ENCODE measurements at places on chromosomes 5 and 9.

DNA sequence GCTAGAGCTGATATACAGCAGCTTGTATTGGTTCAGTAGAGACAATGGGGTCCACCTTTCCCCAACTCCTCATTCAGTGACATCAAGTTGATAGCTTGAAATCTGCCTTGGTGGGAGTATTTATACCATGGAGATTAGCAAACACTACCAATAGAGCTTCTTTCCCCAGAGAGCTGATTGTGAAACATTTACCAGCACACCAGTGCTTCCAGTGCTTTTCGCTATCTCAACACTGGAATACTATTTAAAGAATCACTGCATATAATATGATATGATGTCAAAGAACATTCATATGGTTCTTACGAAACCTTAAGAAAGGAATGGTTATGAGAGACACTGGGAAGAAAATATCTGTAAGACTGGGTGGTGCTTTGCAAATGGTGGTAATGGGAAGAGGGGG is 21.8 kb upstream of the RNF145 start:
- DNase-seq: no peak

GRCh38 chr5:14245132-14245925 is 102.2 kb downstream of the TRIO start:
- DNase-seq: no peak

- DNase-seq: no peak
These were observed 11.8 kb upstream of the APBA1 start for GRCh38 chr9:69683927-69684326.

DNA sequence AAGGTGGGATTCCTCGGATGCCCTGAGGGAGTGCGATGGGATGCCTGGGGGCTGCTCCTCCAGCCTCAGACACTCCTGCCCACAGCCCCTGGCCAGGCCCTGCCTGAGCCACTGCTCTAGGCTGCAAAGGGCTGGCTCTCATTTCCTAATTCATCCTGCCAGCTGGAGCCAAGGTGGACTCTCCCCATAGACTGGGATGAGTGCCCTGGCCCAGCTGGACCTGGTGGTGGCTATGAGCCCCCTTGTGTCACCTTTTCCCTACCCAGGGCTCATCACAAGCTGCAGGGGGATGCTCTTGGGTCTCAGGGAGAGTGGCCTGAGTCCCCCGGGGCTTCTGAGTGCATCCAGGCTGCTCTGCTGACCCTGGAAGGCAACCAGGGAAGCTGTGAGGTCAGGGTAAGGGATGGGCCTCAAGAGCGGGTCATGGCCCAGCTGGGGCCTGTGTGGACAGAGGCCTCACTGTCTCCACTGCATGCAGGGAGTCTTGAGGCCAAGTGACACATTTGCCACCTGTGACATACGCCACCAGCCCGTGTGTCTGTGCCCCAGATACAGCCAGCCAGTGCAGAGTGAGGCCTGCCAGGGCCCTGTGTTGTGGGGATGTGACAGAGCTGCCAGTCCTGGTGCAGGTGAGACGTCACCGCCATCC is 102.7 kb upstream of the IER5L start:
- DNase-seq: no peak

- no peak for DNase-seq
These were observed 129.4 kb downstream of the ZSWIM6 start for GRCh38 chr5:61461417-61461816.

- DNase-seq: no peak
These were observed 37.1 kb upstream of the GLRX start for GRCh38 chr5:95859661-95860060.

- DNase-seq: no peak
These were observed 27.4 kb upstream of the TXN start for GRCh38 chr9:110283751-110284150.

- no peak for DNase-seq
These were observed 52.1 kb upstream of the EQTN start for GRCh38 chr9:27348785-27349697.

DNA sequence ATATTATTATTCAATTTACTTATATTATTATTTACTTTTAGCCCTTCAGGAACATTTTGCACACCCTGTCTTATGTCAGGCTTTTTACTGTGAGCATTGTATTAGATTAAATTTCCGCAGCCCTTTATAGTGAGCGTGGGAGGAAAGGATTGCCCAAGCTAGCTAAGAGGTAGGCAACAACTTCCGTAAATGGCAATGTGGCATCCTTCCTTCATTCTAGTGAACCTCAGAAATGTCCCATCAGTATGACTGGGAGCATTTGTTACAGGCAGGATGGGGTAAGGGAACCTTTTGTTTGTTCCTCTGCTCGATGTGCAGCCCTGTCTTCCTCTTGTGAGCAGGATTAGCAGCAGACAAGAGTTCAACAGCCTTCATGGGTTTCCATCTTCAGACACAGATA is 6.2 kb upstream of the CD180 start:
- no peak for DNase-seq

GRCh38 chr9:127153501-127153900 is 31.1 kb upstream of the ANGPTL2 start:
- DNase-seq: no peak

DNA sequence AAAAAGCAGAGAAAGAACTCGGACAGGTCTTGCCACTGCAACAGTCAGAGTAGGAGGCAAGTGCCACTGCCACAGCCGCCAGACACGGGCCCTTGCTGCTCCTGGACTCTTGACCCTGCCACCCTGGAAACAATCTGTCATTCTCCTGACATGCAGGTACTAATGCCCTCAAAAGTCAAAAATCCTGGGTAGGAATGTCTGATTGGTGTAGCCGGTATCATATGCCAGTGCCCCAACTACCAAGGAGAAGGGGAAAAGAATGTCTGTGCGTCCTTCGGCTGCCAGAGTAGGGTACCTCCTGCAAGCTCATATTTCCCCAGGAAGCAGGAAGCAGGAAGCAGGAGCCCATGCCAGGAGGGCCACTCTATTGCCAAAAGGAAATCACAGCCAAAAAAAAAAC is 30.5 kb upstream of the F2RL1 start:
- DNase-seq: no peak

DNA sequence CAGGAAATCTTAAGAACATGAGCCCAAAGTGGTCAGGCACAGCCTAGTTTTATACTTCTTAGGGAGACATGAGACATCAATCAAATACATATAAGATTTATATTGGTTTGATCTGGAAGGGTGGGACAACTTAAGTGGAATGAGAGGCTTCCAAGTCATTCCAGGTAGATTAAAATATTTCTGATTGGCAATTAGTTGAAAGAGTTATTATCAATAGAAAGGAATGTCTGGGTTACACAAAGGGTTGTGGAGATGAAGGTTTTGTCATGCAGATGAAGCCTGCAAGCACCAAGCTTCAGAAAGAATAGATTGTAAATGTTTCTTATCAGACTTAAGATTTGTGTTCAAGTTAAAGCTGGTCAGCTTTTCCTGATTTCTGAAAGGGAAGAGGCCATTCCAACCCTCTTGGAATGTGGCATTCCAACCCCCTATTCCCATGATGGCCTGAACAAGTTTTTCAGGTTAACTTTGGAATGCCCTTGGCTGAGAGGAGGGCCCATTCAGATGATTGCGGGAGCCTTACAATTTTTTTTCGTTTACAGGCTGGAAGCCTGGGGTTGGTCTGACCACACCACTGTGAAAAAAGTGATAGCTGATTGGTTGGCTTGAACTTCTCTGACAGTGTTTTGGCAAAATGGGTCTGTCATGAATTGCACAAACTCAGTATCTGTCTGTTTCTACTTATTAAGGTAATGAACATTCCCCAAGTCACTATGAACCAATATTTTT is 245.6 kb upstream of the RAI14 start:
- DNase-seq: no peak

- DNase-seq: no peak
These were observed 57.9 kb downstream of the ABHD17B start for GRCh38 chr9:71853084-71853483.

GRCh38 chr9:126504977-126505455 is 108.7 kb upstream of the LMX1B start:
- no peak for DNase-seq

DNA sequence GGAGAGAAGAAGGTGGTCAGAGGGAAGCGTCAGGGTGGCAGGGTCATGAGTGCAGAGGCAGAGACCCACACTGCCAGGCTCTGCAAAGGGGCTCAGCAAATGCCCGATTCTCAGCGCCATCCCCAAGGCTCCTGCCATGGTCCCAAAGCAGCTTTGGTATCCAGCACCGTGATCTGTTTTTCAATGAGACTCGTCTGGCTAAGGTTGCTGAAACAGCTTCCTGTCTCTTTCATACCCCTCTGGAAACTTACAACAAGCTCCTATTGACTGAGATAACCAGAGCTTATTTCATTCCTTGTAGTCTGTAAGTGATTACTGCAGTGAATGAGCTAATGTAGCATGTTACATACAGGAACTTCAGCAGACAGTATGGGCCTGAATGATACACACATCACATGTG is 568.6 kb upstream of the DAP start:
- DNase-seq: no peak

DNA sequence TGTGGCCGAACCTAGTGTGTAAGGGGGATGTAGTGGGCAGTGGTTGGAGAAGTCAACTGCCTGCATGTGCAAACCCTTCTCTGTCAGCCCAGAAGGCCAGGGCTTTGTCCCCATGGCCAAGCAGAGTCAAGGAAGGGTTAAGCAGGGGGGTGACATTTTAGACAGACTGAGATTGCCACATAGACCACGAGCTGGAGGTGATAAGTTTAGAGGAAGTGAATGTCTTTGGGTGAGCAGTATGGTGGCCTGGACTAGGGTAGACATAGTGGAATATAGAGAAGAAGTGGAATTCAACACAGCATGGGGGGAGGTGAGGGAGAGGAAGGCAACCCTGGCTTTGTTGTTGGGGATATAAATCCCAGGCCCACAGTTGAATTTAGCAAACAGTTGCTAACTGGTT is 38.7 kb upstream of the CDKN2AIPNL start:
- DNase-seq: no peak

- no peak for DNase-seq
These were observed 59.7 kb upstream of the GARNL3 start for GRCh38 chr9:127204771-127205470.

DNA sequence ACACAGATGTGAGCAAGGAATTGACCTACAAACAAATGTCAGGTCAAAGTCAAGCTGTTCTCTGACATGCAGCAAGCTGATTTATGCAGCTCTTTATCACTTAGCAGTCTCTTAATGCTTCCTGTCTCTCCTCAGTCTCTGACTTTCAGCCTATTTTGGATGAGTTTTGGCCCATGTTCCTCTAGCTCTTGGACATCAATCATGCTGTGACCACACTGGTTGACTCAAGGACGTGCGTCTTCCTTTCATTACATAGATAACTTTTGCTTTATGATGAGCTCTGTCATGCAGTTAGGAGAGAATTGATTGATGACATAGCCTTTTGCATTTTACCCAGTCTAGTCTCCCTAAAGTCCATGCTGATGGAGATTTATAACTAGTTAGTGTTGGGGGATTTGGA is 9.4 kb upstream of the REEP5 start:
- no peak for DNase-seq

GRCh38 chr5:43959144-43959543 is 356.2 kb downstream of the NNT start:
- DNase-seq: no peak

DNA sequence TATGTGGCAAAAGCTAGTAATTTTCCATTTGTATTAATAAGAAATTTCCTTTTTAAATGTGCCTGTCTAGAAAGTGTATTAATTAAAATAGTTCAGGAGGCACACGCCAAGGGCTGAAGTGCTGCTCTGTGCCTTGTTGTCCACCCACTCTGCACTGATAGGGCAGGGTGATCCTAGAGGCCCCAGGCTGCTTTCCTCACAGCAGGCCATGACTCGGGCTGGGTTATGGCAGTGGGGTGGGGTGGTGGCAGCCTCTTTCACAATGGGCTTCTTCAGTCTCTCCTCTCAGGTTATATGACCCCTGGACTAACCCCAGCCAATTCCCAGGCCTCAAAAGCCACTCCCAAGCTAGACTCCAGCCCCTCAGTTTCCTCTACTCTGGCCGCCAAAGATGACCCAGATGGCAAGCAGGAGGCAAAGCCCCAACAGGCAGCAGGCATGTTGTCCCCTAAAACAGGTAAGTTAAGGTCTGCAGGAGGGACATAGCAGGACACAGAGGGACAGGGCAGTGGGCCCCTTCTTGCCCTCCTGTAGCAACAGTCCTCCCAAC is 19.5 kb downstream of the CD74 start:
- no peak for DNase-seq

DNA sequence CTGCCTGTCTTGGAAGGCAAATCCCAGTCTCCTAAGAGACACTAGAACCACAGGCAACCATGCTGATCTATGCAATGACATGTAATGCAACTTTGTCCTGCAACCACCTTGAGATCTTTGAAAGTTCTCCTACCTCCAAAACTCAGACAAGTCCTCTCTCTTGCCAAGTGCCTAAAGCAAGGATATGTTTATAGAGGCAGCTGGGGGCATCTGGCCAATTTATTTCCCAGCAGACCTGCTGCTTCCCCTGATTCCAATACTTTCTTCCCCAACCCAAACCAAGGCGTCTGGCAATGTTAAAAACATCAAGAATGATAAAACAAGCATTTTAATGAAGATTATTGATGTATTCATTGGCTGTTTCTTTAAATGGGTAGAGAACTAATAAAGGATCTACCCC is 138.4 kb downstream of the DOCK8 start:
- no peak for DNase-seq

DNA sequence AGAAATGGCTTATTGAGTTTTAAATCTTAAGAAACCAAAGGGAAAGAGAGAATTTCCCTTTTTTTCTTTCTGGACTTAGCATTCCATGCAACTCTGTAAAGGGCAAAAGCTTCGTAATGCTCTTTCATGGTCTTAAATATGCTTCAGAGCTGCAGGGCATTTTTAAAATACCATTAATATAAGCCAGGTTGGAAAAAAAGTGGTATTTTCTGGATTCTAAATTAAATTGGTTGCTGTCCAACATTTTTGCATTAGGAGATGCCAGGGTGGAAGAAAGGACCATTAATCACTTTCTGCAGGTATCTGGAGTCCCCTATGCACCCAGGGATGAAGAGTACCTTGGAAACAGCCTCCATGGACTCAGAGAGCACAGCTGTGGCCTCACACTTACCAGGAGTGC is 215.1 kb upstream of the DAPK1 start:
- DNase-seq: no peak

GRCh38 chr9:93675336-93676150 is 99.2 kb downstream of the PHF2 start:
- no peak for DNase-seq

- no peak for DNase-seq
These were observed 2.6 kb upstream of the GAPVD1 start for GRCh38 chr9:125258832-125259534.

GRCh38 chr5:17217493-17218352 is at the start of gene BASP1:
Gene BASP1, plus strand, starts transcription at chr5:17217631. Its CDS starts 57,586 bp downstream, at chr5:17275217.
- DNase-seq: no peak

- no peak for DNase-seq
These were observed 1263.3 kb upstream of the CDH9 start for GRCh38 chr5:28301712-28302111.

DNA sequence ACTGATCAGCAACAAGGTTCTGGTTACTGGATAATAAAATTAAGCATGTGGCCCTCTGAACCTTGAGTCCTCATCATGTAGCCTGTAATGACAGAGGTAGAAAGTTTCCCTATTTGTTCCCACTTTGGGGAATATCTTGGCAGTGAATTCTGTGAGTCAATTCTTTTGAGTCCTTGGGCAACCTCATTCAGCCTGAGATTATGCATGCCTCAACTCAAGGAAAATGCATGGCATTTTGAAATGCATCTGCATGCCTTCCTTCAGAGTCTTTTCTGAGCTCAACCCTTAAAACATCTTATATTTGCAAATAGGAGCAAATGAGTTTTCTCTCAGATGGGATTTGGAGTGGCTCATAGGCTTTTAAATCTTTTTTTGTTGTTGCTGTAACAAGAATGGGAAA is 218.1 kb upstream of the CD180 start:
- DNase-seq: no peak

GRCh38 chr9:28014212-28014611 is 440.9 kb upstream of the C9orf72 start:
- DNase-seq: no peak

All from stimulated activated CD8-positive, alpha-beta memory T cell treated with anti-CD3 and anti-CD28 coated beads, Interleukin-4, amount 100 ng/mL, for 1 hour (primary cell).